Activated CD8-positive, alpha-beta T cell treated with anti-CD3 and anti-CD28 coated beads, Interleukin-2, amount 10 ng/mL, durations not matched to agents 7 days and 5 days (primary cell): ENCODE measurements at places on chromosomes 5 and 9. TPM values are rescaled to one million over a fixed set of nuclear protein-coding genes. Genes with fewer than 3 reads are reported as not detected.

Gene FLT4
- 1.6 TPM for total RNA-seq

Gene THG1L
- total RNA-seq = 12.4 TPM

DNA sequence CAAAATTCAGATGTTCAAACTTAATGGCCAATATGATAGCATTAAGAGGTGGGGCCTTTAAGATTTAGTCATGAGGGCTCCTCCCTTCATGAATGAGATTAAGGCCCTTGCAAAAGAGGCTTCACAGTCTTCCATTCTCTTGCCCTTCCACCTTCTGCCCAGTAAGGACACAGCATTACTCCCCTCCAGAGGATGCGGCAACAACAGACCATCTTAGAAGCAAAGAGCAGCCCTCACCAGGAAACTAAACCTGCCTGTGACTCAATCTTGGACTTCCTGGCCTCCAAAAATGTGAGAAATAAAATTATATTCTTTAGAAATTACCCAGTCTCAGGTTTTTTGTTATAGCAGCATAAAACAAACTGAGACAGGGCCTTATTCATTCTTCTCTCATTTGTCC, 8.2 kb downstream of the AP3B1 start:
- peaks cover 20% of the 10 kb centered on the region for H3K36me3 ChIP-seq
- H3K27ac ChIP-seq = peak overlapping the region; percentile 1
- DNase-seq = peak; percentile 25

Gene GPR150
- total RNA-seq = 0.74 TPM

- H3K36me3 ChIP-seq = no peaks in the 10 kb centered on the region
- H3K4me1 ChIP-seq = no peaks in the 10 kb centered on the region
- no peak overlapping the region for H3K27ac ChIP-seq
- DNase-seq = no peak
- H3K4me3 ChIP-seq = no peak overlapping the region
These were observed 226.3 kb downstream of the DEPDC1B start for GRCh38 chr5:60473654-60474053.

Gene JAKMIP2
- 8.9 TPM for total RNA-seq

Gene GHR
- total RNA-seq = not detected

- no peaks in the 10 kb centered on the region for H3K36me3 ChIP-seq
- H3K4me1 ChIP-seq = no peaks in the 10 kb centered on the region
- no peak for DNase-seq
- H3K27me3 ChIP-seq = peaks cover 6% of the 10 kb centered on the region
- H3K4me3 ChIP-seq = no peak overlapping the region
- no peak overlapping the region for H3K27ac ChIP-seq
These were observed 9.6 kb downstream of the EFNA5 start for GRCh38 chr5:107661038-107661649.

GRCh38 chr9:33908749-33909148, 91.8 kb downstream of the UBE2R2 start:
- peaks cover 1% of the 10 kb centered on the region for H3K4me1 ChIP-seq
- H3K27me3 ChIP-seq = no peaks in the 10 kb centered on the region
- no peak for DNase-seq
- H3K27ac ChIP-seq = no peak overlapping the region
- H3K36me3 ChIP-seq = peaks cover 38% of the 10 kb centered on the region
- no peak overlapping the region for H3K4me3 ChIP-seq

Gene TRPM3
- not detected for total RNA-seq

DNA sequence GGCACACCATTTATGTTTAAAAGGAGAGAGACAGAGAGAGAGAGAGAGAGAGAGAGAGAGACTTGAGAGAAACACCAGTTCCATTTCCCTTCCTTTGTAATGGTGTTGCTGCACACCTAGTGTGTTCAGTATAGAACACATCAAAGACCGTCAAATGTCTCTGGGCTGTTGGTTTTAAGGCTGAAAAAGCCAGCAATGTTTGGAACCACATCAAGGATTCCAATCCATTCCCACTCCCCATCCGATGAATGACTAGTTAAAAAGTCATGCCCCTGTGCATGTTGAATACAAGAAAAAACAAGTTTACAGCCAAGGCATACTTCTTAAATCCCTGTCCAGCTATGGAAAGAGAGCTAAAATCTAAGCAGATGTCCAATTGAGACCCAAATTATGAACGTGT, 83.0 kb upstream of the IFNE start:
- H3K27ac ChIP-seq = no peak overlapping the region
- H3K4me1 ChIP-seq = peaks cover 13% of the 10 kb centered on the region
- H3K36me3 ChIP-seq = no peaks in the 10 kb centered on the region
- H3K27me3 ChIP-seq = peaks cover 31% of the 10 kb centered on the region

DNA sequence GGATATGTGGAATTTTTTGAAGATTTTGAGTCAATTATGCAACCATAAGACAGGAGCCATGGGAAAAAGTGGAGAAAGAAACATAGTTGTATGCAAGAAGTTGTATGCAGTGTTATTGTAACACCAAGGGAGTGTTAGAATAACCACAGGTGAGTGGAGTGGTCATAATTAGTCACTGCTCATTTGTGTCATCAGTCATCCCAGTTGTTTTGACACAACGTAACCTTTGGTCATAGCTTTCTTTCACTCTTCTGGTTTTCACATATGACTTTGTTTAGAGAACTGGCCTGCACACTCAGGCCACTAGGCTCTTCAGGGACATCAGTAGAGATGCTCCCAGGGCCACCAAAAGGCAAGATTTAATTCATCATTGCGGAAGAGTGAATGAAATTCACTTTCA, 158.7 kb upstream of the HMHB1 start:
- no peak overlapping the region for H3K4me3 ChIP-seq
- no peaks in the 10 kb centered on the region for H3K4me1 ChIP-seq
- H3K36me3 ChIP-seq = no peaks in the 10 kb centered on the region

DNA sequence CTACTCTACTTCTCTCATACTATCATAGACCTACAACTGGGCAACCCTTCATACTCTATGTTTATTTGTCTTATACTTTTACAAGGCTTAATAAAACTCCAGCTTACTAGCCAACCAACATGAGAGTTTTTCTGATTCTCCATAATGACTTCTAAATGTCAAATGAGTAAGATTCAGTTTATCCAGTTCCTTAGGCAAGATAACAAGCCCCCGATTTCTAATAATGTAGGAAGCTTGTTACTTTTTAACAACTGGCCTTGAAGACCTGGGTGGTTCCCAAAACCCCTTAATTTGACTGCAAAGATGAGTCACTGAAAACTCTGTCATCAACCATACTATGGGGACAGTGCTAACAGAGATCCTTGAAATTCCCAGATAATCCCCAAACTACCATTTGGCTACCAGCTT, 294.6 kb upstream of the ACTBL2 start:
- H3K27ac ChIP-seq = no peak overlapping the region
- no peak for DNase-seq

GRCh38 chr9:32472344-32472743, 53.7 kb downstream of the RIGI start:
- H3K4me3 ChIP-seq = no peak overlapping the region
- H3K27ac ChIP-seq = no peak overlapping the region
- peaks cover 63% of the 10 kb centered on the region for H3K36me3 ChIP-seq
- no peaks in the 10 kb centered on the region for H3K27me3 ChIP-seq
- no peaks in the 10 kb centered on the region for H3K4me1 ChIP-seq

DNA sequence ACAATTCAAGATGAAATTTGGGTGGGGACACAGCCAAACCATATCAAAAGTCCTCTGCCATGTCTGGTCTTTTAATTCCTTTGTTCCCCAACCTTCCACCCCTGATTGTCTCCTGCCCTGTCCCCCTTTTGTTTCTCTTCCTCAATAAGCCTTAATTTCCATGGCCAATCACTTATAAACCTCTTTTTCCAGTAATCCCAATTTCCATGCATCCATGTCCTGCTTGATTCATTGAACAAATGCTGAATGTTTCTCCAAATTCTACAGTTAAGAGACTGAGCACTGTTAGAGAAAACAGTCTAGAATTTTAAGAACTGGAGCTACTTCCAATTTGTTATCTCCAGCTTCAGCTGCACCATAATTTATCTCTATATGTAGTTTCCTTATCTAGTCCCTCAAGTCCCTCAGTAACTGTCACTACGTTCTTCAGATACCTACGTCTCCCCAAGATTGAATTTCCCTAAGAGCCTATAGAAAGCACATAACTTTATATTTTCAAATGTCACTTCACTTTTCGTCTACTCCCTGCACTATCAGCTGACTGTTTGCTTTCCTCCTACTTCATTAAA, 34.2 kb downstream of the TARS1 start:
- no peaks in the 10 kb centered on the region for H3K27me3 ChIP-seq
- no peak overlapping the region for H3K4me3 ChIP-seq

DNA sequence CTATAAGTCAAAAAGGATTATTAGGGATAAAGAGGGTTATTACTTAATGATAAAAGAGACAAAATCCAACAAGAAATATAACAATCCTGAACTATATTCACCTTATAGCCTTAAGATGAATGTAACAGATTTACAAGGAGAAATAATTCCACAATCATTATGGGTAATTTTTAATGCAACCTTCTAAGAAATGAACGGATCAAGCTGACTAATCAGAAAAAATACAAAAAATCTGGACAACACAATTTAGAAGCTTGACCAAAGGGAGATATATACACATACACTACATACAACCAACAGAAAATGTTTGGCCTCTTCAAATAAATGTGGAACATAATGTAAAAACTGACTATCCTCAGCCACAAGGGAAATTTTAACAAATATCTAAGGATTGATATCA, 102.3 kb downstream of the CPLANE1 start:
- DNase-seq = no peak
- H3K4me1 ChIP-seq = no peaks in the 10 kb centered on the region
- peaks cover 34% of the 10 kb centered on the region for H3K36me3 ChIP-seq
- no peak overlapping the region for H3K4me3 ChIP-seq

Gene ANKRD31
- total RNA-seq = 0.26 TPM

Gene TLE1
- 0.68 TPM for total RNA-seq

- H3K4me1 ChIP-seq = no peaks in the 10 kb centered on the region
- peak; percentile 15 for DNase-seq
- no peak overlapping the region for H3K4me3 ChIP-seq
These were observed 14.6 kb downstream of the ANKS6 start for GRCh38 chr9:98781588-98782383.

DNA sequence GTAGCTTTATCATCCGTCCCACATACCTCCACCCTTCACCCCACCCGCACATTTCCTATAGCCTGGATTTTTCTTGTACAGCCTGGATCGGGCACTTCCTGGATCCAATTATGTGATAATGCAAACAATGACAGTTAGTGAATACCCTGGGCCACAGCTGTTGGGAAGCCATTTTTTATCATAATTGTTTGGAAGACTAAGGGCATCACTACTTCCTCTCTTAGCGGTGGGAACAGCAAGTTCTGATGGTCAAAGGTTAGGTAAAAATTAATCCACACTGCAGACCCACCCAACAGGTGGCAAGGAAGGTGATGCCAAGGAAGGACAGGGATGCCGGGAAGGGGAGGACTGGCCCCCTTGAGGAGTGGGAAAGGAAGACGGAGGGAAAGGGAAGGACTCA, 183.7 kb downstream of the SAXO1 start:
- DNase-seq = no peak
- H3K4me3 ChIP-seq = no peak overlapping the region
- no peaks in the 10 kb centered on the region for H3K36me3 ChIP-seq

DNA sequence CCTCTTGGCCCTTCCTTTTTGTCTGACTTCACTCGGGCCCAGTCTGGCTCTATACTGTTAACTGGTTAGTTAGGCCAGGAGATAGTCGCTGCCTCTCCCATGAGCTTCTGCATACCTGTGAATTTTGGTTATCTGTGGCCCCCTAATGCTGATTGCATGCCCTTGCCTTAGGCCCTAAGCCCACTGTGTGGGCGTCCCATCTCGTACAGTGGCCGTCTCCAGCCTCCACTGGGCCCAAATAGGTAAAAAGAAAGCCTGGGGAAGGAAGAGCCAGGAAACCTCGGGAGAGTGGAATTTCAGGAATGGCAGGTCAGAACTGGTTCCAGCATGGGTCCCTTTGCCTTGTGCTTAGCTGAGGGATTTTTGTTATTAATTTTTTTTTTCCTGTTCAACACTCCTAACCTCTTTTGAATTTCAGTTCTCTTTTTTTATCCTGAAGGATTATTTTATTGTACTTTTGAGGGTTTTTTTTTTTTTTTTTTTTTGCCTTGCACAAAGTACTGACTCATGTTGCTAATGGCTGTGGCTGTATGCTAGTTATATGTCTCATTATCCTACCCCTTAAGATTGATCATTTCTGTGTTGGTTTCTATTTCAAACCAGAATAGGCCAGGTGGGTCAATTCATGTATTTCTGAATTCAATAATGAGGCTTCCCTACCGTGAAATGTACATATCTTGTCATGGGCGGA, 3.4 kb downstream of the PRRC2B start:
- H3K36me3 ChIP-seq = peaks cover 44% of the 10 kb centered on the region
- peaks cover 82% of the 10 kb centered on the region for H3K4me1 ChIP-seq
- peak overlapping the region; percentile 89 for H3K27ac ChIP-seq
- no peaks in the 10 kb centered on the region for H3K27me3 ChIP-seq
- no peak for DNase-seq
- H3K4me3 ChIP-seq = peak overlapping the region; percentile 97

Gene TRIM36
- total RNA-seq = 0.24 TPM

- H3K36me3 ChIP-seq = peaks cover 79% of the 10 kb centered on the region
- H3K27ac ChIP-seq = peak overlapping the region; percentile 63
- no peaks in the 10 kb centered on the region for H3K27me3 ChIP-seq
These were observed 72.3 kb upstream of the NIPAL4 start for GRCh38 chr5:157387683-157388093.

DNA sequence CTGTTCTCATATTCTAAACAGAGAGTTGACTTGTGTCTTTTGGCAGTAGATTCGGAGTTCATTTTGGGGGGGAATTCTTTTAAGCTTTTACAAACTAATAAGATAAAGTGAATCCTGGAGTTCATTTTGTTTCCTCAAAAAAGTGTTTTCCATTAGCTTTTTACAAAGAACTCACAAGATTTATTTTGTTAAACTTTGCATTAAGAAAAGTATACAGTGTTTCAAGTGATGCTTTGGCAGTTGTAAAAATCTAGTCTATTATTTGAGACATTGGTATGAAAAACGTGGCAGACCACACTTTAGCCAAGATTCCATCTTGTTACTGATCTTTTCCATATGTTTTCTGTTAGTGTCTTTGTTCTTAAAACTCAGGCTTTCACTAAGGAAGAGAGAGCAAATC, 1.2 kb upstream of the OMD start:
- H3K4me3 ChIP-seq = no peak overlapping the region
- DNase-seq = no peak
- H3K4me1 ChIP-seq = peaks cover 5% of the 10 kb centered on the region
- no peak overlapping the region for H3K27ac ChIP-seq
- no peaks in the 10 kb centered on the region for H3K27me3 ChIP-seq

DNA sequence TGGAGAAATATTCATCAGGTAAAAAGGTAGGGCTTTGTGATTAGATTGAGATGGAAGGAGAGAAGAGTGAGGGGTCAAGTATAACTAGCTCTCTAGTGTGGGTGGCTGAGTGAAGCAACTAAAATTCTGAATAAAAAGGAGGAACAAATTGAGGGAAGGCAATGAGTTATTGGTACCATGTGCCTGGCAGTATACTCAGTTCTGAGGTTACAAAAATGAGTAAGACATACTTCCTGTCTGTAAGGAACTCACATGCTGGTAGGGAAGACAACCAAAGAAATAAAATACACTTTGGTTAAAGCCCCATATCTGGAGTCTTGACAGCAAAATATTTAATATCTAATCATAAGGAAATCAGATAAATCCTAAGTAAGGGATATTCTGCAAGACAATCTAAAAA, 476.8 kb upstream of the C9orf72 start:
- DNase-seq = no peak
- no peaks in the 10 kb centered on the region for H3K36me3 ChIP-seq
- no peak overlapping the region for H3K4me3 ChIP-seq
- no peaks in the 10 kb centered on the region for H3K27me3 ChIP-seq
- no peak overlapping the region for H3K27ac ChIP-seq
- no peaks in the 10 kb centered on the region for H3K4me1 ChIP-seq

Gene EGFL7
- total RNA-seq = 1.9 TPM
